ENCODE measurements at places on chromosomes 3 and 15.

DNA sequence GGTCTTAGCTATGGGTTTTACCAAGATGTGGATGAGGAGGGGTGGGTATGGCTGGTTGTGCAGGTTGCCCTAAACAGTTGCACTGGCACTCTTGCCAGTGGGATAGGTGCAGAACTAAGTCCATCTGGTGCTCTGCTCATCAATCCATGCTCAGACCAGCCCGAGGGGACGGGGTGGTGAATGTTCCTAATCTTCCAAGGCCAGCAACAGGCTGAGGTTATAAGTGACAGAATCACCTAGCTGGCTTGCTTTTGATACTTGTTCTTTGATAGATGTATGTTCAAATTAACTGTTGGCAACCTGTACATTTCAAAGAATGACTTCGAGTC lies 53.5 kb upstream of the CCR2 start:
- DNase-seq: no peak

DNA sequence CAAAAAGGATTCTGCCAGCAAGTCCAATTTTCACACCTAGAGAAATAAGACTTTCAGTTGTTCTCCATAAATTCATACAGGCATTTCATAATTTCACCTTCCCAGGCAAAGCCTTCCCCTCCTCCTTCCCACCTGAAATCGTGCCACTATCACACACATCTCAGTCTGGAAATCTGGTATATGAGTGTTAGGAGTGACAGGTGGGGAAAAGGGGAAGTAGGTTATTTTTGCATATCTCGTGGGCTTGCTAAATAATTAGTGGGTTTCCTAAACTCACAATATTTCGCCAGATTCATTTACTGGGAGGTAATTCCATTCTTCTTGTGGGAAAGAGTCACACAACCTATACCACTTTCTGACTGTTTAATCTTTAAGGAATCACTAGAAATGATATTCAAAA lies 7.4 kb downstream of the ALDH1A2 start:
- DNase-seq: no peak

GRCh38 chr3:119681279-119681678 lies 4.1 kb upstream of the COX17 start:
- DNase-seq: no peak

- DNase-seq: peak; percentile 13
Measured at GRCh38 chr3:149621218-149622005, 36.4 kb downstream of the WWTR1 start.

DNA sequence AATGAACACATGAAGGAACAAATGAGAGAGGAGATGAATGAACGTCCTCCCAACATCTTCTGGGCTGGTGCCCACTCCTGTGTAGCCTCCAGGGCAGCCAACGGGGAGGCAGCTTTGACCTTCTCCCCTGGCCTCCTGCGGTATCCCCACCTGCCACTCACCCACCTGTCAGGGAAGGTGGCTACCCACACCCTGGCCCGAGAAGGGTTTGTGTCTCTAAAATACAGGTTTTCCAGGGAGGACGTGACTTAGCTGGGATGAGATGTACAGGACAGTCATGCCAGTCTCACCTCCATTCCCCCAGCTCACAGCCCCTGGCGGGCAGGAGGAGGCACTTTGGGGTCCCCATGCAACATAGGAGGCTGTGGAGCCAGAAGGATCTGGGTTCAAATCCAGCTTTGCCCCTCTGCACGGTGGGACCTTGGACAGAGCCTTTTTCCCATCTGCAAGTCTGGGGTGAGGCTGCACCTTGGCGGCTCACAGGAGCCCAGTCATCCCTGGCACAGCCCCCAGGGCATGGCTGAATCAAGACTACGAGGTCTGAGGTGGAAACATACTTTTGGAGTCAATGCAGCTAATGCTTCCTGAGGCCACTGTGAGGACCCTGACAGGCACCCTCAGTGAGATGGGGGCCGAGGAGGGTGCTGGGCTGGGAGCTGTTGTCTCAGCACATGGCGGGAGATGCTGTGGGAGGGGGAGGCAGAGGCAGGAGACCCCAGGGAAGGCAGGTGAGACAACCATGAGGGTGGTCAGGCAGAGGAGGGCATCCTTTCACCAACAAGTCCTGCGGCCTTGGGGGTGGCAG lies 11.1 kb upstream of the PLXND1 start:
- DNase-seq: no peak

- DNase-seq: no peak
Measured at GRCh38 chr15:42711746-42712145, 25.2 kb downstream of the CDAN1 start.

GRCh38 chr3:59318881-59319280 lies 269.1 kb upstream of the CFAP20DC start:
- DNase-seq: no peak

- no peak for DNase-seq
Measured at GRCh38 chr15:96073908-96074307, 256.6 kb upstream of the NR2F2 start.

GRCh38 chr15:56102441-56102840 lies 109.0 kb upstream of the NEDD4 start:
- DNase-seq: no peak

DNA sequence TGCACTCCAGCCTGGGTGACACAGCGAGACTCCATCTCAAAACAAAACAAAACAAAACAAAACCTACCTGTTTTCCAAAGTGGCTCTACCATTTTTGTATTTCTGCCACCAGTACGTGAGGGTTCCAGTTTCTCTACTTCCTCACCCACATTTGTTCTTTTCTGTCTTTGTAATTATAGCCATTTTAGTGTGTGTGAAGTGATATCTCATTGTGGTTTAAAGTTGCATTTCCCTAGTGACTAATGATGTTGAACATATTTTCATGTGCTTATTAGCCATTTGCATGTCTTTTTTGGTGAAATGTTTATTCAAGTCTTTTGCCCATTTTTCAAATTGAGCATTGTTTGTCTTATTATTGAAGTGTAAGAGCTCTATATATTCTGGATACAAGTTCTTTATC lies 50.7 kb downstream of the TRA2B start:
- DNase-seq: no peak

GRCh38 chr3:9507586-9508578 lies 45.7 kb downstream of the LHFPL4 start:
- DNase-seq: no peak

DNA sequence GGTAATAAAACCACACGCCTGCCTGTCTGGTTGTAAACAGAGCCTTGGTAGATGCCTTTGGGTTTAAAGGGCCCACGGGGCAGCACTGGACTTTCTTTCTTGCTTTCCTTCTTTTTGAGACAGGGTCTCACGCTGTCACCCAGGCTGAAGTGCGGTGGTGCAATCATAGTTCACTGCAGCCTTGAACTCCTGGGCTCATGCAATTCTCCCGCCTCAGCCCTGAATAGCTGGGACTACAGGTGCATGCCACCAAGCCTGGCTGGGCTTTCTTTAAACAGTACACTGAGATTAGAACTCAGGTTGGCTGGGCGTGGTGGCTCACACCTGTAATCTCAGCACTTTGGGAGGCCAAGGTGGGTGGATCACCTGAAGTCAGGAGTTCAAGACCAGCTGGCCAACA lies 42.2 kb downstream of the POC1A start:
- no peak for DNase-seq

GRCh38 chr3:140188285-140188684 lies 253.3 kb downstream of the CLSTN2 start:
- DNase-seq: no peak

DNA sequence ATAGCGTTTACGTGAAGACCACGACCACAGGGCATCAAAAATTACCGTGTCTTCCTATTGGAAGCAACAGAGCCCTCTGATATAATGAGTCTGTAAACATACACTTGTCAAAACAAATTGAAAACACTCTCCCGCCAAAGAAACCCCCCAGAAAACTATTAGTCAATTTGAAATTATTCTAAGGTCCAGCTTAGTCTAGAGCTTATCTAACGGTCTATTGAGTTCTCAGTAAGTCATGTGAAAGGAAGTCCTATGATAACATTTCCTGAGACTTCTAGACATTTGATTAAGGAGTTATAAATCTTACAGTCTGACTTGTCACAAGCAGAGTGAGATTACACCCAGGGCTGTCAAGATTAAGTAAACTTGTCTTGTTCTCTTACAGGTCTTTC lies 356.3 kb downstream of the FOXP1 start:
- no peak for DNase-seq

DNA sequence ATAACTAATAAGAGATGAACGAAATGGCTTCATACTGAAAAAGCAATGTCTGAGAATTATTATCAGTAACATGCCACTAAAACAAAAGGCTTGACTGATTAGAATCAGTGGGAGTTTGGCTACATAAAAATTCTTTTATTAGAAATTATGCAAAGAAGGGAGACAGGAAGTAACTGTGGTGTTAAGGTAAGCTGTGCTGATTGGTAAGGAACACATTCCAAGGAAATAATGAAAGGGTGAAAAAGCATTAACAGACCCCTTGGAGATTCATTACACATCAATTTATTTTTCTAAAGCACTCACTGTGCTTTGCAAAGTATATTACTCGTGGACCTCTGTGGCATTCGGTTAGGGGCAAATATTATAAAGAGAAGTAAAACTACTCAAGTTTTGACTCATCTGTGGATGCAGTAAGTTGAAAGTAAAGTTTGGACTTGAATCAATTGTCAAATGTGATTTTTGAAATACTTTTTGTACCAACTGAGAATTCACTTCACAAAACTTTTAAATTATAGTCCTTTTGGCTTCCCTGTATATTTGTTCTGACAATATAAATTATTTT lies 176.1 kb upstream of the ZPLD1 start:
- DNase-seq: no peak

- no peak for DNase-seq
Measured at GRCh38 chr3:6394944-6395343, 466.0 kb upstream of the GRM7 start.

DNA sequence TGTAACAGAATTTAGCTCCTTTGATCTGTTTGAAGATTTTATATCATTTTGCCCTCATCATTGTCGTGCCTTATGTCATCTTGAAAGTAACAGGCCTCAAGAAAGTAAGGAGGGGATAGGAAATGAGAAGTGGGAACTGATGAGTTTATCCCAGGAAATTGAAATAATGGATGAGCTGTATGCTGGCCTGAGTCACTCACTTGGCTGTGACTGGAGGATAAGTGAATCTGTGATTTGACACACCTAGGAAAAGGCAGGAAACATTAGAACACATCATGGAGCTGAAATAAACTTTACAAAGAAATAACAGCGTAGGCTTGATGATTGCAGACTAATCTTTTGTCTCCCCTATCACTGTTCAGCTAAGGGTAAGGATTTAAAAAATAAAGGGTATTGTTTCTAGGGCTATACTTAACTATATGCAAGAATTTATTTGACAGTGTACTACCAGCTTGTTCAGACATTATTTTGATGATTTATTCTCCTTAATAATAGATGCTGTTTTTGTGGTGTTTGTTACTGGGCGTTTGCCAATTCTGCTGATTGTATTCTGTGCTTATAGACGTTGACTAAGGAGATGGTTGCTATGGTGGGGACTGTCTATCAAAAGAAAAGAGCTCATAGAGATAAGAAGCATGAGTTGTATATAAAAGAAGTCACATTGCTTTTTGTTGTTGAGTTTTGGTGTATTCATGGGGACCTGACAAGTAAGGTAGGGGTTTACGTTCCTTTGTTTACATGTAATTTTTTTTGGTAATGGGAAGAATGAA lies 105.6 kb upstream of the ROPN1 start:
- DNase-seq: no peak

DNA sequence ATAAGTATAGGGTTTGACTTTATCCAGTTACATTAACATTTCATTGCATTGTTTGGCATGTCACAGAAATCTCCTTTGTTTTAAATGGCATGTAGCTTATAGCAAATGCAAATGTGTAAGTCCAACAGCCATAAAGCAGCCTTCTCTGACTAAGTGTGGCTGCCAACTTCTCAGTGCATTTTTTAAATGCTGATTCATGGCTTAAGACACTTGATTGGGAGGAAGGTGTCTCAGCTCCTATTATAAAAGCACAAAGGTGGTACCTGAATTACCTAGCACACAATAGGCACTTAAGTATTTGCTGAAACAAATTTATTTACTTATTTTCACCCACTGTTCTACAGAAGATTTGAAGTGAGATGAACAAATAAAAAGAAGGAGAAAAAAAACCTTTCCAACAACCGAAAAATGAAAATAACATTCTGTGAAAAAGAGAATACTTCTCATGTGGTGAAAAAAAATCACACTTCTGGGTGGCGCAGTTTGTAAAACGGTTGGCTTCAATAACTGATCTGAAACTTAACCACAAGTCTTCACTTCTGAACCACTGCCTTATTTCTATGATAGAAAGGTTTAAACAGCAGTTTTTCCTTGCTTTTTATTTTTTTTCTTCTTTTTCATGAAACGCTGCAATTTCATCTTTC lies 105.5 kb upstream of the ICE2 start:
- no peak for DNase-seq

DNA sequence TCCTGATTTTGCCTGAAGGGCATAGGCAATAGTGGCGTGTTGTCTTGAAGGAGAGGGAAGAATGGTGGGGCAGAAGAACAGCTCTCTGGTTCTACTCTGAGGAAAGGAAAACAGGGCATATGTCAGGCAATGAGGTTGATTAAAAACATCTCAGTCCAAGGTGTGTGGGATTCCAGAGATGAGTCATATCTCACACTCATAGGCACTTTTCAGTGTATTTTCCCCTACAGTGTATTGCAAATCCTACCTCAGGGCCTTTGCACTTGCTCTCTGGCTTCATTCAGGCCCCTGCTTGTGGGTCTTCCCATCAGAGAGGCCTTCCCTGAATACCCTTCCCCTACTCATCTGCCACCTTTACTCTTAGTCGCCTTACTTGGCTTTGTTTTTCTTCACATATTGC lies 107.8 kb downstream of the SLCO3A1 start:
- DNase-seq: peak; percentile 16

DNA sequence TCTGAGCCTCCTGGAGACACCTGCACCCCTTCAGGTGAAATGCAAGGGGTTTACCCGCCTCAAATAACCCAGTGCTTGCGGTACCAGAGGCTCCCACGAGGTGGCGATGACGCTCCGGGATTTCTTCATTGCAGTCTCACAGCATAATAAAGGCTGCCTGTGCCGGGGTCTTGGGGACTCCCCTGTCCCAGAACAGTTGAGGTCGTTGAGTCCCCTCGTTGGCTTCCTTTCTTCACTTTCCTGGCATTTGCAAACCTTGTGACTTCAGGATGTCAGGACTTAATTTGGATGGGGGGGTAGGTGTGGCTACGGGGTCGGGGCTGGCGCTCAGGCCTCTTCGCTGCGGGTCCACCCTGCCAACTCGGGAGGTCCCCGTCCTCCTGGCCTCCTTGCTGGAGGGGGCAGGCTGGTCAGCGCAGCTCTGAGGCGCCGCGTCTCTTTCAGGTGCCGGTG lies 1.3 kb downstream of the GNAT1 start:
- DNase-seq: peak; percentile 89

DNA sequence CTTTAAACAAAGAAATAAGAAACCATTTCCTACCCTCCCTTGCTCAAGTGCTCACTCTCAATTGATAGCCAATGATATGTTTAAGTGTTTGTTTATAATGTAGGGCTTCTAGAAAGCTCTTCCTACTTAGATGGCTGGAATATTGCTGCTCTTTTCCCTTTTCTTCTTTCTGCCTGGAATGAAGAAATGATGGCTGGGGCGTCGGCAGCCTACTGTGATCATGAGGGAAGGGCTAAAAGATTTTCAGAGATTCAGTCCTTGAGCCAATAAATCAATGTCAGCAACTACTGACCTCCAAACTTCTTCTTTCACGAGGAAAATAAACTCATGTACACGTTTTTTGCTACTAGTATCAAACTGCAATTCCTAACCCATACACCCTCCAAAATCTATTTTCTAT lies 2.1 kb upstream of the GPR27 start:
- no peak for DNase-seq

- DNase-seq: no peak
Measured at GRCh38 chr3:14258906-14259904, 80.6 kb downstream of the LSM3 start.

GRCh38 chr3:43243590-43244587 lies 42.5 kb upstream of the SNRK start:
- peak; percentile 39 for DNase-seq

GRCh38 chr3:129439226-129439816 lies 427 bp downstream of the MBD4 start:
- DNase-seq: peak; percentile 58
